ENCODE measurements at places on chromosomes 12 and 14. TPM values are rescaled to one million over a fixed set of nuclear protein-coding genes. Genes with fewer than 3 reads are reported as not detected.

DNA sequence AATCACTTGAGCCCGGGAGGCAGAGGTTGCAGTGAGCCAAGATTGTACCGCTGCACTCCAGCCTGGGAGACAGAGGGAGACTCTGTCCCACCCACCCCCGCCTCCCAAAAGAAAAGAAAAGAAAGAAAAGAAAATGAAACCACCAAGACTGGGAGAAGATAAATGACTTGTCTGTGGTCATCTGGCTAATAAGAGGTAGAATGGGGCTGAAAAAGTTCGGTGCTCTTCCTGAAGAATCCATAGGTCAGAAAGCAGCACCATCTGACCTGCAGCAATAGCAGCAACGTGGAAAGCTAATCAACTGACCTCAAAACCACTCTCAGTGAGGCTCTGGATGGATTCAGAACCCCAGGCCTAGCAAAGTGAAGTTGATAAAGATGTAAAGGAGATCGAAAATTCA, 25.2 kb downstream of the SSH1 start:
- DNase-seq: no peak

- no peak for DNase-seq
These were observed 158.7 kb upstream of the LRIG3 start for GRCh38 chr12:59079002-59079401.

GRCh38 chr12:82635263-82635662, 51.4 kb upstream of the TMTC2 start:
- DNase-seq: peak; percentile 44

GRCh38 chr14:104512061-104512460, 67.5 kb upstream of the C14orf180 start:
- DNase-seq: no peak

DNA sequence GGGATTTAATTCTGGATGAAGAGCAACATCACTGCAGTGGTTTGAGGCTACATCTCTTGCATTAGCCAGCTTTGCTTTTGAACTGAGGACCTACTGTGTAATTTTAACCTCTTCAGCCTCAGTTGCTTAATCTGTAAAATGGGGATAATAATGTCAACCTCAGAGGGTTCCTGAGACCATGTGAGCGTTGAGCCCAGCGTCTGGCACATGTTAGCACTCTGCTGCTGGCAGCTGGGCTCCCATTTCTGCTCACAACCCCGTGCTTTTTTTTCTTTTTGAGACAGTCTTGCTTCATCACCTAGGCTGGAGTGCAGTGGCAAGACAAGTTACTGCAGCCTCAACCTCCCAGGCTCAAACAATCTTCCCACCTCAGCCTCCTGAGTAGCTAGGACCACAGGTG, 31.6 kb downstream of the TESC start:
- no peak for DNase-seq

GRCh38 chr12:109920261-109920780, 20.2 kb downstream of the TCHP start:
- no peak for DNase-seq

DNA sequence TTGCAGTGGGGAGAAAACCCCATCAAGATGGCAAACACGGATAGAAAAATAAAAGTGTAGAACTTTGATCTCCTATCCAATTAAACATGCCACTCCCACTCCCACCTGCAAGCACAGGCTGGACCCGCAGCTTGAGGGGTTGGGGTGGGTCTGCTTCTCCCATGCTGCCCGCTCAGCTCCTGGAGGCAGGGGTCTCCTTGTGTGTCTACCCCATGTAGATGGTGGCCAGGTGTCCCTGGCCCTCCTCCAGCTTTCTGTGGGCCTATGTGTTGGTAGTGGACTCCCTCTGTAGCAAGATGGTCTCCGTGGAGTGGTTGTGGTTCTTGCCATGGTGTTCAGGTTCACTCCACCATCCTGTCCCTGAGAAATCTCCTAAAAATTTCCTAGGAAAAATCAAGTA, 23.5 kb upstream of the FGF23 start:
- no peak for DNase-seq

DNA sequence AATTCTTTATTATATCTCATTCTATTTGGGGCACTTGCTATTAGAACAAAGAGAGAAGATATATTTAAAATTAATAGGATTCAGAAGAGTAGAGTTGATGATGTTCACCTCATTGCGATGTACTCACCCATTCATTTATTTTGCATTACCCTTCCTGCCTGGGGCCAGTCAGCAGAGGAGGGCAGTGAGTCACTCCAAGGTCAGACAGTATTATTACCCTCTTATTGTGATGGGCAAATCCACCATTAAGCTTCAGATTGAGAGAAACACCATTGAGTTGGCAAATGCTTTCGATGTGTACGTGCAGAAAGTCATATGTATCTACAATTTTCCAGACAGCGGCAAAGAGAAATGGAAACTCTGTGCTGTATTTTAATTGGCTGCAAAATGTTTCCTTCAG, 134.2 kb downstream of the BICD1 start:
- no peak for DNase-seq

DNA sequence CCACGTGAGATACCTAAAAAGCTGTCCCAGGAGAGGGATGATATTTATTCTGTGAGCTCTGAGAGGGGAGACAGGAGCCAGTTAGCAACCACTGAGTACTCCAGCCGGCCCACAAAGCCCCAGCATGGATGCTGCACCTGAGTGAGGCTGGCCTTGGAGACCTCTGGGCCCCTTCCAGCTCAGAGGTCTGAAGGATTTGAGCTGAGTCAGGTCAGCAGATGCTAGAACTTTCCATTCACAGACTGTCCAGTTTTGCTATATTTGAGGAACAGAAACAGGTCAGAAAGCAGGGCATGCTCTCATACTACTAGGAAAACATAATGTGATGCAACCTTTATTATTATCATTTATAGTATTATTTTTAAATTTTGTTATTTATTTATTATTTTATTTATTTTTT, 15.0 kb upstream of the MAPKAPK5 start:
- no peak for DNase-seq

- no peak for DNase-seq
These were observed 16.6 kb upstream of the CLEC2A start for GRCh38 chr12:9948606-9949296.

GRCh38 chr14:53218161-53218560, 65.0 kb upstream of the DDHD1 start:
- no peak for DNase-seq

- DNase-seq: no peak
These were observed 218.0 kb downstream of the DUSP6 start for GRCh38 chr12:89134213-89134770.

- DNase-seq: peak; percentile 44
These were observed 28.1 kb downstream of the CBX5 start for GRCh38 chr12:54251667-54252284.

The MYH6 gene
- total RNA-seq: not detected

The SOX5 gene
- not detected for total RNA-seq

The SYCP3 gene
- 0.14 TPM for total RNA-seq

The NDUFA9 gene
- total RNA-seq: 129 TPM

The FLRT2 gene
- 45.0 TPM for total RNA-seq
